ENCODE measurements at places on chromosomes 1 and 21.

DNA sequence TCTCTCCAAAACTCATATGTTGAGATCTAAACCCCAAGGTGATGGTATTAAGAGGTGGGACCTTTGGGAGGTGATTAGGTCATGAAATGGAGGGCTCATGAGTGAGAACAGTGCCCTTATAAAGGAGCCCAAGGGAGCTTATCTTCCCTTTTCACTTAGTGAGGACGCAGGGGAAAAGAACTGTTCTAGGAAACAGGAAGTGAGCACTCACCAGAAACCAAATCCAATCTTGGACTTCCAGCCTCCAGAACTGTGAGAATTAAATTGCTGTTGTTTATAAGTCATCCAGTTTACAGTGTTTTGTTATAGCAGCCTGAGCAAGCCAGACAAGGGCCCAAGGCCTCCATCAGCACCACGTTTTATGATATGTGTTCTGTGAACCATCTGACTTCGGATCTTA lies 60.3 kb upstream of the LRRC8D start:
- peak; percentile 29 for DNase-seq

GRCh38 chr21:26177746-26178426 lies 7.3 kb upstream of the APP start:
- DNase-seq = no peak

- DNase-seq = no peak
Observed at GRCh38 chr1:110857964-110858948, 14.7 kb upstream of the CD53 start.

DNA sequence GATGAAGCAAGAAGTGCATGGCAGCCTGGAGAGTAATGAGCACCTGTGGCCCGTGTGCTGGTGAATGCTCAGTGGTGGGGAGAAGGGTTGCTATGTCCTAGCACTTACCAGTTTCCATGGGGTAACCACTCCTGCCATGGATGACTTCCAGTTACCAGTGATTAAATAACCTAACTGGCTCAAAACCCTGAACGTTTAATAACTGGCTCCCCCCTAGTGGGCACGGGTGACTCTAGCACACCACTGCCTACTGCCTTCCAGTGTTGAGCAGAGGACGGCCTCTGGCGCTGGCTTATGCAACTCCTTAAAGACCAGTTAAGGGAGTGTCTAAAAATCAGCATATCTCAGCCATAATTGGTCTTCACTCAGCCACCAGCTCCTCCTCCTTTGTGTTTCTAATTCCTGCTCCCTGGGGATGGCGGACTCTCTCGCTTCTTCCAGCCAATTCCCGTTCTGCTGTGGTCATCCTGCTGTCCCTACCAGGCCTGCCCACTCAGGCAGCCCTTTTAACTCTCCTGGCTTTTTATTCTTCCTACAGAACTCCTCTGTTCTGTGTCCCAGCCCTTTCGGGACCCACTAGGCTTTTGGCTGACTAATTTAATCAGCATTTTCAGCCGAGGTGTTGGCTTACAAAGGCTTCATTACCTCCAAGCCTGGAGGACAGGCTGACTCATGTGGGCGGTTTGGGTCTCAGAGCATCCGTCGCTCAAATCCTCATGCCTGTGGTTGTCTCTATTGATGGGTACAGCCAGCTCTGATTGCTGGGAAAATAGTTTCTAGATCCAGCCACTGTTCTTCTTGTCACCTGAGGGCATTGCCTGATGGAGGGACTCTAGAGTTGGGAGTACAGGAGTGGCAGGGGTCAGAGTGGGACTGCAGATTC lies 332.4 kb downstream of the CAMTA1 start:
- DNase-seq = peak; percentile 56

GRCh38 chr1:171188388-171189266 lies 3.5 kb downstream of the FMO2 start:
- DNase-seq = peak; percentile 91

DNA sequence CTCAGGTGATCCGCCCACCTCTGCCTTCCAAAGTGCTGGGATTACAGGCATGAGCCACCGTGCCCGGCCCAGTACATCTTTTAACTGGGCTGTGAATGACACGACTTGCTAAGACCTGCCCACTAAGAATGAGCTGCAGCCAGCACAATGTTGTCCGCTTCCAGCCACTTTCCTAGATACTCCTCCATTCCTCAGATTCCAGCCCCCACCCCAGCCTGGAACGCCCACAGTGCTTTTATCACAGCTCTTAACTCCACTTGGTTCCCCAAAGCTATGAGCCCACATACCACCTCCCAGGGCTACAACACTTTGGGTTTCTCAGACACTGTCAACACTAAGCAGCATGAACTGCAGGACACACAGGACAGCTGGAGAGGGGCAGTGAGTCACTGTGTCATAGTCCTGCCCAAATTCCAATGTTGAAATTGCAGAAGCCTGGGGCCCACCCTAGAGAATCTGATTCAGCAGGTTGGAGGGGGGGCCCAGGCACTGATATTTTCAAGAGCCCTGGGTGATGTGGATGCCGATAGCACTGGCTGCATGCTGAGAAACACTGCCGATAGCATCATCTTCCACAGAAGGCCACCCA lies 58.0 kb downstream of the ACBD3 start:
- DNase-seq = peak; percentile 68

DNA sequence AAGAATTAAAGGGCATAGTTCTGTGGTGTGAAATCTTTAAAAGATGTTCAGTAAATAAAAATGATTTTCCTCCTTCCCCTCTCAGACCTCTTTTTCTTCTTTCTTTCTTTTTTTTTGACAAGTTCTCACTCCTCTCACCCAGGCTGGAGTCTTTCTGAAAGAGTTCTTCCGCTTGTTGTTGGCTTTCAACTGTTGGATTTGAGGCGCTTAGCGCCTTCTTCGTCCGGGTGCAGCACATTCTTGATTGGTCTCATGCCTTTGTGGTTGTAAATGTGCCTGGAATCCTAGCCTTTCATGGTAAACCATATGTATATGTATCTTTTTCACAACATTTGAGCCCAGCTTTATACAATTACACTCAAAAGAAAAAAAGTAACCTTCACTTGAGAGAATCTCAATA lies 980 bp upstream of the METTL18 start:
- peak; percentile 22 for DNase-seq

DNA sequence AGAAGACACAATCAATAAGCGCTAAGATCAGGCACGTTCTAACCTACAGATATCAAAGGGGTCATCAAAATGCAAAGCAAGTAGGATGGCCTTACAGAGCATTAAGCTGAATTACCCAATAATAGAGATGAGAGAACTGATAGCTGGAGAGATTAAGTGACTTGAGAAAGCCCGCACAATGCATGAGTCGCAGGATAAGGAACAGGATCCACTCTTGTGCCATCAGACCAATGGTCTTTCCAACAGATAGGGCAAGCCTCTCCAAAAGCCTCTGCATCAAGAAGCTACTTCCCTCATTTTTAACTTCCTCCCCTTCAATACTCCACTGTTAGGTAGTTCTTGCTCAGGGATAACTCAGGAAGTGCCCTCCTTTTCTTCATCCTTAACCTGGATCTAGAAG lies 2.6 kb downstream of the CHML start:
- DNase-seq = no peak

DNA sequence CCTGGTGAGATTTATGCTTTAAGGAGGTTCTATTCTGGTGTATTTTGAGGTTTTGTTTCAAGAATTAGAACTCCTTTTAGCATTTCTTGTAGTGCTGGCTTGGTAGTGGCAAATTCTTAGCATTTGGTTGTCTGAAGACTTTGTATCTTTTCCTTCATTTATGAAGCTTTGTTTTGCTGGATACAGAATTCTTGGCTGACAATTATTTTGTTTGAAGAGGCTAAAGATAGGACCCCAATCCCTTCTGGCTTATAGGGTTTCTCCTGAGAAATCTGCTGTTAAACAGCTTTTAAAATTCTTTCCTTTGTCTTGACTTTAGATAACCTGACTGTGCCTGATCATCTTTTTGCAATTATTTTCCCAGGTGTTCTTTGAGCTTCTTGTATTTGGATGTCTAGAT lies 58.6 kb downstream of the GPR137B start:
- no peak for DNase-seq

DNA sequence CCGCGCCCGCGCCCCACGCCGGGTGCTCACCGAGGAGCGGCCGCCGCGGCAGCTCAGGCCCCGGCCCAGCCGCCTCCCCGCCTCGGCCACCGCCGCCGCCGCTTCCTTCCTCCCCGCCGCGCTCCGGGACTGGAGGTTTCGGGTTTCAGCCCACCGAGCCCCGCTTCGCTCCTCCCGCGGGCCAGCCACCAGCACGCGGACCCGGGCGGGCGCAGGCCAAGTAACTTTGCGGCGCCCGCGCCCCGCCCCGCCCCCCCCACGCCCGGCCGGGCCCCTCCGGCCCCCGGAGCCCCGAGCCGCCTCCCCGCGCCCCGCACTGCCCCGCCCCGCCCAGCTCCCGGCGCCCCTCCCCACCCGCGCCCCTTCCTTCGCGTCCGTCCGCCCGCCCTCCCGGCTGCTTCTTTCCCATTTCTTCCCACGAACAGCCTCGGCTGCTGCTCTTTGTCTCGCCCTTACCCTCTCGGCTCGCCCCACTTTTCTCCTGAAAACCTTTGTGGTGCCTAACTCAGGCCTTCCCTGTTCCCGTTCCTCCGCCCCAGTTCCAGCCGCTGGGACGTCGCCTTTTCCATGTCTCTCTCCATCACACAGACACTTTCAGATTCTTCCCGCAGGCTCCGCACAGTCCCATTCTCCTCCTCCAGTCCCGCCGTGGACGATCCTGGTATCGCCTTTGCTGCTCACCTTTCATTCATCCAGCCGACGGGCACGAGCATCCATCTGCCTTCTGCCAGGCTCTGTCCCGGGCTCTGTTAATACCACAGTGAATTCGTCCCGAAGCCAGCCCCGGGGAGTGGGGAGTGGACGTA lies at the start of gene GPR161:
Gene GPR161, minus strand, starts transcription at position 222 of the 806 bp plus-strand sequence. CDS start 32,080 bp downstream, outside the sequence.
- DNase-seq = peak; percentile 38

DNA sequence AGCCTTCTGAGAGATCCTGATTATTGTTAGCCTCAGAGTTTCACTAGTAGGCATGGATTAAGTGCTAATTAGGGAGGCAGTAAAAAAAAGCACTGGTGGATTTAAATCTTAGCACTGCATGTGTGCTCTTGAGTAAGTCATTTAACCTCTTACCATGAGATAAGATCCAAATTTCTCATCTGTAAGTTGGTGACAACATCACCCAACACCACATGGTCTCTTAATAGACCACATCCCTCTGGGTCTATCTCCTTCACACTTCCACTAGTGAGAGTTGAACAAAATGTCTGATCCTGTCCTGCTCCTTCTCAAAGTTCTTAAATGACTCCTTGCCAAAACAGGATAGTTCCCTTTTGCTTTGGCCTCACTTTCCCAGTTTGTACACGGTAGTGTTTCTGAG lies 29.5 kb upstream of the DMRTA2 start:
- DNase-seq = no peak

- no peak for DNase-seq
Observed at GRCh38 chr1:3423245-3423829, 31.1 kb upstream of the ARHGEF16 start.

GRCh38 chr1:62327360-62328055 lies 8.3 kb upstream of the KANK4 start:
- DNase-seq = no peak

GRCh38 chr1:160159846-160160245 lies 8.4 kb downstream of the ATP1A4 start:
- DNase-seq = peak; percentile 9

- DNase-seq = no peak
Observed at GRCh38 chr1:4743978-4744750, 89.8 kb downstream of the AJAP1 start.

- DNase-seq = no peak
Observed at GRCh38 chr1:28759257-28759656, 22.5 kb downstream of the YTHDF2 start.

GRCh38 chr1:241962153-241962552 lies 4.6 kb downstream of the BECN2 start:
- DNase-seq = no peak

GRCh38 chr1:27648602-27649305 lies 13.8 kb upstream of the FGR start:
- peak; percentile 54 for DNase-seq

GRCh38 chr1:40808002-40808401 lies 24.4 kb downstream of the KCNQ4 start:
- no peak for DNase-seq

DNA sequence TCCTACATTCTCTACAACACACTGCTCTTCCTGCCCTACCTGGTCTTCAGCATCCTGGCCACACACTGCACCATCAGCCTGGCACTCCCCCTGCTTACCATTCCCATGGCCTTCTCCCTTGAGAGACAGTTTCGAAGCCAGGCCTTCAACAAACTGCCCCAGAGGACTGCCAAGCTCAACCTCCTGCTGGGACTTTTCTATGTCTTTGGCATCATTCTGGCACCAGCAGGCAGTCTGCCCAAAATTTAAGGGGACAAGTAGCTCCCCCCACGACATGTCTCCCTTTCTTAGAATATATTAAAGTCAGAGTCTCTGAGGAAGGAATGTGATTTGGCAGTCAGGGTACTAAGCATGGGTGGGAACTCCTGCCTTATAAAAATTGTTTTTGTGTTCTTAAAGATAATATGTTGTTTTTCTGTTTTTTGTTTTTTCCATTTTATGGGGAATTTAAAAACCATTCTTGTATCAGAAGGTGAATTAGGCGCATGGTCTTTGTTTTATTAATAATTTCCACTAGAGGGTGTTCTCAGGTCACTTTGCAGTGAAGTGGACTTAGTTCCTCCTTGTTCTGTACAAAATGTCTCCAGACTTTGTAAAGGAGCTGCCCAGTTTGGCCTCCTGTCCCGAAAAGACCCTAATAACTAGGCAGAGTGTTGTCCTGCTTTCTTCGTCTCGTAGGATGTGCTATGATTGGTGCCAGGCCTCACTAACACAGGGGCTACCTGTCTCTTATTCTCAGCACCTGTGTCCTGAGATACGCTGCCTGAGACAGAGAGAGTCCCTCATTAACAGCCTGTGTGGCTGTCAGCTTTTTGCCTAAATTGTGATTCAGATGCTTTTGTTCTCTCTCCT lies 13.1 kb downstream of the UBIAD1 start:
- peak; percentile 46 for DNase-seq

DNA sequence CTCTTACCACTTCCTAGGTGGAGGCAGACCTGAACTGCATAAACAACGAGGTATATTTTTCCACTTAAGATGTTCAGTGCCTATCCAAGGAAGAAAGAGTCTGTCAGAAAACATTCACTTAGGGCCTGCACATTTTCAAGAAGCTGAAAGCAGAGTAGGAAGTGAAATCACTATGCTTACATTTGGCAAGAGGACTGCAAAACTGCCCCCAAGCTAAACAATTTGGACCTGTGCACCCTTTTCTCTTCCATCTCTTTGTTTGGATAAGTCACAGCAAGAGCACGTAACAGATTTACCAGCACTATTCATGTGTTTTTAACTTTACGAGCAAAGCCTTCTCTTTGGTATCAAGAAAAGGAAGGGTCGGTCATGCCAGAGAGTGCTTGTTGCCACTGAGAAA lies 13.2 kb upstream of the BEND5 start:
- no peak for DNase-seq

DNA sequence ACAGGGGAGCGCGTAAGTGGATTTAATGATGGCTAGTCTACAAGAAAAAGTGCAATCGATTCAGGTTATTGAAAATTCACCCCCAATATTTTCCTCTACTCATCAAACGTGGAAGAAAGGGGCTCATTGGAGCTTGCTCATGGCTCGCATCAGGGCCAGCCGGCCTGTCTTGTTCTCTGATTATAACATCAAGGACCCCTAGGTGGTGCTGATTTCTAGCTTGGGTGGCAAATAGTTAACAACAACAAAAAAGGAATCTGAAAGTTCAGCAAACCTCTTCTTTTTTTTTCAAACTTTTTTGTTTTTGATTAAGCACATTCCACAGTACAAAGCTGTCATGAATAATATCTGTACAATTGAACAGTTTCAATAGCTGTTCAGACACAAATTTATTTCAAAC lies 35.8 kb upstream of the SOD1 start:
- no peak for DNase-seq

GRCh38 chr1:24343412-24344089 lies 24.4 kb downstream of the GRHL3 start:
- DNase-seq = no peak

Data from cardiac fibroblast (primary cell).